Suprapubic skin (tissue), 4 donors: ENCODE measurements at places on chromosomes 5 and 9.
A peak's percentile ranks its signal among the peaks of the same experiment; 100 is the strongest.

- H3K27me3 ChIP-seq, result no peaks in the 10 kb centered on the region
- no peaks in the 10 kb centered on the region for H3K36me3 ChIP-seq
- H3K27ac ChIP-seq, result no peak overlapping the region
- H3K4me1 ChIP-seq, result no peaks in the 10 kb centered on the region
- no peak overlapping the region for H3K4me3 ChIP-seq
These were observed 196.9 kb upstream of the PUM3 start for GRCh38 chr9:3040761-3041160.

DNA sequence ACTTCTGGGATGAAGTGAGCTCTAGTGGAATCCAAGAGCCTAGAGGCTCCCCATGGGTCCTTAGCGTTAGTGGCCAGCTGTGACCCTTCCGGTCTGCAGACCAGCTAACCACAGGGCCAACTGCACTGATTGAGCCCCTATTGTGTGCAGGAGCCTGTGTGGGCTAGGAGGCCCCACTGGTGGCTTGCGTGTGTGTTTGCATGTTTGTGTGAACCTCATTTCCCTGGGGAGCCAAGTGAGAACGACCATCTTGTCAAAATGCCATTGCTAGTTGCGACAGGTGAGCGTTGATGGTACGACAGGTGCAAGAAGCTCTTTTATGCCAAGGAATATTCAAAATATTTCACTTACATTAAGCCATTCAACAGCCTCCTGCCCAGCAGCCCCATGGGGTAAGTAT lies 44.1 kb upstream of the ANKRD33B start:
- DNase-seq, result no peak
- no peaks in the 10 kb centered on the region for H3K27me3 ChIP-seq
- no peak overlapping the region for H3K27ac ChIP-seq
- no peaks in the 10 kb centered on the region for H3K36me3 ChIP-seq
- no peak overlapping the region for H3K4me3 ChIP-seq
- H3K4me1 ChIP-seq, result no peaks in the 10 kb centered on the region

- H3K27ac ChIP-seq, result no peak overlapping the region
- H3K27me3 ChIP-seq, result no peaks in the 10 kb centered on the region
- DNase-seq, result no peak
- H3K36me3 ChIP-seq, result no peaks in the 10 kb centered on the region
- no peak overlapping the region for H3K4me3 ChIP-seq
- H3K4me1 ChIP-seq, result no peaks in the 10 kb centered on the region
These were observed 93.9 kb downstream of the GCNT1 start for GRCh38 chr9:76552751-76553455.

DNA sequence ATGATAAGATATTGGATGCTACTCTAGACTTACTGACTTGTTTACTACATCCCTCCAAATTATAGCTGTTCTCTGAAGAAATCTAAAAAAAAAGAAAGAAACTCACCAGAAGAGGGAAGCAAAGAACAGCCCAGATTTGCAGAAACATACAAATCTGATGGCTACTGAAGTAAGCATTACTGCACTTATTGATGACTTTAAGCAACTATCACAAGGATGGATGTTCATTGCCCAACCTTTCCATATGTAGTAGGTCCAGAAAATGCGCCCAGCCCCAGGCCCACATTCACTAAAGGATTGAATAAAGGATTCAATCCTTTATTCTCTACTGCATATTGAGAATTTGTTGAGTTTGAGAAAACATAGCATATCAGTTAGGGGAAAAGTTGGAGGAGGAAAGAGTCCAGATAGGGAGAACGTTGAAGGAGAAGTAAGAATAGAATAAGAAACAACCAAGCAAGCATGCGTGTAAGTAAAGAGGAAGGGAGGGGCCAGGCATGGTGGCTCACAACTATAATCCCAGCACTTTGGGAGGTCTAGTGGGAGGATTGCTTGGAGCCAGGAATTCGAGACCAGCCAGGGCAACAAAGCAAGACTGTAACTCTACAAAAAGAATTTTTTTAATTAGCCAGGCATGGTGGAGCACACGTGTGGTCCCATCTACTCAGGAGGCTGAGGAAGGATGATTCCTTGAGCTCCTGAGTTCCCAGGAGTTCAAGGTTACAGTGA lies 33.8 kb upstream of the DTWD2 start:
- H3K4me3 ChIP-seq, result no peak overlapping the region
- no peak overlapping the region for H3K27ac ChIP-seq
- no peak for DNase-seq
- H3K4me1 ChIP-seq, result no peaks in the 10 kb centered on the region

DNA sequence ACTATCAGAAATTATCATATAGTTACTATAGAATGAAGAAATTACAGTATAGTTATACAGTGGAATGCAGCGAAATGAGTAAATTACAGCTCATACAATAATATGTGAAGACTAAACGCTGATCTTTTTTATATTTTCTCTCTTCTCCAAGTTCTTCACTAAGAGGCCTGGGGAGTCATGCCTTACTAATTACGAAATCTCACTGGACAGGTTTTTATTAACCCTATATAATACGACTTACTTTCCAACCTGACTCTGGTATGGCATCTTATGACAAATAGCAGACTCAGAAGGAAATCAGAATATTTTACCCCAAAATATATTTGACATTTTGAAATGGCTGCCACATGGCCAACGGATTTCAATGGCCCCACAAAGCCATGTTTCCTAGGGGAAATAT lies 9.1 kb downstream of the CARNMT1 start:
- no peak for DNase-seq
- peaks cover 23% of the 10 kb centered on the region for H3K4me1 ChIP-seq
- no peaks in the 10 kb centered on the region for H3K27me3 ChIP-seq

DNA sequence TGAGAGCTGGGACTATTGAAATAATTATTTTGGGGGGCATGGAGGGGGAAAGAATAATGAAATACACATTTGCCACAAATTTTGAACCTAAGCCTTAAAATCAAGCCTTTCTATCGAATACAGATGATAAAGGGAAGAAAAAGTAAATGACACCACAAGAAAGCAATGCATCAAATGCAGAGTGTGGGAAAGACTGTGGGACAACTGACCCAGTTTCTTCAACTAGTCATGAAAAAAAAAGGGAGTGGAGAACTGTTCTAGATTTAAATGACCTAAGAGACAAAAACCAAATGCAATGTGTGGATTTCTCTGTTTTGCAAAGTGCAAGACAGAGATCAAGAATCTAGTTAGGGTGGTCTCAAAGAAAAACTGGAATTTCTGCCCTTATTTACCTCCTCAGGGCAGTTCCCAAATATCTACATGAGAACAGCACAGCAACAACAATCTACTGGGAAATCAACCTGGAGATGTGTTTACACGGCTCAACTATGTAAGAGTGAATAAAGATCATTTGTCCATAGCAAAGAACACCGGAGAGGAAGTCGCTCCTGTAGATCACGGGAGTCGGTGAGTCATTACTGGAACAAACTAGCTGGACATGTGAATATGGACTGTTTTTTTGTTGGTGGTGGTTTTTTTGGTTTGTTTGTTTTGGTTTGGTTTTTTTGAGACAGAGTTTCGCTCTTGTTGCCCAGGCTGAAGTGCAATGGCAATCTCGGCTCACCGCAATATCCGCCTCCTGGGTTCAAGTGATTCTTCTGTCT lies 145.9 kb downstream of the DROSHA start:
- no peak overlapping the region for H3K4me3 ChIP-seq
- H3K27ac ChIP-seq, result no peak overlapping the region
- no peaks in the 10 kb centered on the region for H3K36me3 ChIP-seq
- no peaks in the 10 kb centered on the region for H3K27me3 ChIP-seq
- DNase-seq, result no peak
- no peaks in the 10 kb centered on the region for H3K4me1 ChIP-seq

DNA sequence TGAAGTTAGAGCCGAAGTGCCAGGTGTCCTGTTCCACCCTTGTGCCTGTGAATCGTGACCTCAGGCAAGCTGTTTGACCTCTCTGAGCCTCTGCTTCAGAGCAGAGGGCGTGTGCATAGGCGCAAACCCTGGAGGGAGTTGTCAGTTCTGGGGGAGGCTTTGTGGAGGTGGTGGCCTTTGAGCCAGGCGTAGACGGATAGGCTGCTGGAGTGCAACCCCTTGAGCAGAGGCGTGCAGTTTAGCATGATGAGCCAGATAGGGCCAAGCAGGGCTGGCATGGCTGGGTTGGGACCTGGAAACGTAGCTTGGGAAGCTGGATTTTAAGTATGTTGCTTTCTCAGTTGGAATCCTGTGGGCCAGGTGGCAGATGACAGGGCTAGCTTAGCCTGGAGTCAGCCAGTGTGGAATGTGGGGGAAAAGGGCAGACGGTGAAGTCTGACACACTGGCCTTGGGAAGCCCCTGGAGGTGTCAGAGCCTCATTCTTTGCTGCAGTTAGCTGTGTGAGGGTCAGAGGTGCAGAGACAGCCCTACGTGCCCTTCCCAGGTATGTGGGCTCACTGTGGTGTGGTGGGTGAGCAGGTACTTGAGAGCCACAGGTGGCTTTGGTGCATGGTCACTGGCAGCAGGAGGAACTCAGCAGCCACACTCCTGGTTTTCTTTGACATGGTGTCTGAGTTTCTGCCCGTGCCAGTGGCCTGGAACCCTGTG lies 93.4 kb downstream of the DAB2IP start:
- no peaks in the 10 kb centered on the region for H3K36me3 ChIP-seq
- H3K27me3 ChIP-seq, result no peaks in the 10 kb centered on the region
- DNase-seq, result no peak
- peak overlapping the region; percentile 46 for H3K4me3 ChIP-seq
- H3K4me1 ChIP-seq, result peaks cover 78% of the 10 kb centered on the region

- no peaks in the 10 kb centered on the region for H3K4me1 ChIP-seq
- no peak overlapping the region for H3K27ac ChIP-seq
- H3K4me3 ChIP-seq, result no peak overlapping the region
- H3K27me3 ChIP-seq, result no peaks in the 10 kb centered on the region
- H3K36me3 ChIP-seq, result no peaks in the 10 kb centered on the region
- DNase-seq, result no peak
These were observed 233.3 kb upstream of the TRIM32 start for GRCh38 chr9:116453785-116454184.

DNA sequence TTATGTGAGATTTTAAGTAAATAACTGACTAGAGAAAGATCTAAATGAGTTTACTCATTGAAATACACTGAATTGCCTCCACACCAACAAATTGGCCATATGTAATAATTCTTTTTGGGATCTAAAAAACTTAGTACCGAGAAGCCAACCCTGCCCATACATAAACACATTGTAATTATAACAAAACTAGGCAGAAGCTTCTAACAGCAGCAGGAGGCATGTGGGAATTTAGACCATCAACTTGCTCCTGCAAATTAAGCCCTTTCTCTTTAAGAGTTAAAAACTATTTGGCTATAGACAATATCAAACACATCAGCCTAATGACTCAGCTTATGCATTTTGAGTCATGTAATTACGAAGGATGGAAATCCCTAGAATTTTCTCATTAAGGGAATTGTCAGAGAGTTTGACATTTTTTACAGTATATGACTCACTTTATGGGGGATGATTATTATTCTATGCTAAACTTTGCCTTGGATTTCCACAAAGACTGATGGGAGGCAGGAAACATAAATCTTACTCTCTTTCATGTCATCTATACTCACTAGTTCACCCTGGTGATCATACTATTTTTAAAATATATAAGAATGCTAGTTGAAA lies 1.0 kb downstream of the IL7R start:
- H3K27ac ChIP-seq, result no peak overlapping the region
- peaks cover 8% of the 10 kb centered on the region for H3K4me1 ChIP-seq
- DNase-seq, result no peak
- no peaks in the 10 kb centered on the region for H3K27me3 ChIP-seq
- H3K4me3 ChIP-seq, result peak overlapping the region; percentile 8

GRCh38 chr5:109759306-109759705 lies 69.6 kb downstream of the MAN2A1 start:
- DNase-seq, result no peak
- H3K27me3 ChIP-seq, result no peaks in the 10 kb centered on the region
- H3K36me3 ChIP-seq, result peaks cover 24% of the 10 kb centered on the region
- no peak overlapping the region for H3K4me3 ChIP-seq
- H3K27ac ChIP-seq, result no peak overlapping the region
- no peaks in the 10 kb centered on the region for H3K4me1 ChIP-seq

GRCh38 chr5:91111473-91112238 lies 271.5 kb downstream of the ARRDC3 start:
- peaks cover 19% of the 10 kb centered on the region for H3K4me1 ChIP-seq
- DNase-seq, result no peak
- H3K27me3 ChIP-seq, result no peaks in the 10 kb centered on the region
- peak overlapping the region; percentile 48 for H3K27ac ChIP-seq
- H3K36me3 ChIP-seq, result no peaks in the 10 kb centered on the region

GRCh38 chr5:83527221-83527620 lies 55.7 kb downstream of the VCAN start:
- H3K36me3 ChIP-seq, result no peaks in the 10 kb centered on the region
- no peak overlapping the region for H3K27ac ChIP-seq

GRCh38 chr5:35230038-35230611 lies at the start of gene PRLR:
TSS of gene PRLR (minus strand) at chr5:35230487. CDS start at chr5:35089620, 140,867 bp downstream.
- peaks cover 30% of the 10 kb centered on the region for H3K4me1 ChIP-seq
- peaks cover 11% of the 10 kb centered on the region for H3K27me3 ChIP-seq
- peak within 1 kb of the TSS; percentile 68 for H3K4me3 ChIP-seq
- no peaks in the 10 kb centered on the region for H3K36me3 ChIP-seq
- peak within 1 kb of the TSS; percentile 78 for H3K27ac ChIP-seq

DNA sequence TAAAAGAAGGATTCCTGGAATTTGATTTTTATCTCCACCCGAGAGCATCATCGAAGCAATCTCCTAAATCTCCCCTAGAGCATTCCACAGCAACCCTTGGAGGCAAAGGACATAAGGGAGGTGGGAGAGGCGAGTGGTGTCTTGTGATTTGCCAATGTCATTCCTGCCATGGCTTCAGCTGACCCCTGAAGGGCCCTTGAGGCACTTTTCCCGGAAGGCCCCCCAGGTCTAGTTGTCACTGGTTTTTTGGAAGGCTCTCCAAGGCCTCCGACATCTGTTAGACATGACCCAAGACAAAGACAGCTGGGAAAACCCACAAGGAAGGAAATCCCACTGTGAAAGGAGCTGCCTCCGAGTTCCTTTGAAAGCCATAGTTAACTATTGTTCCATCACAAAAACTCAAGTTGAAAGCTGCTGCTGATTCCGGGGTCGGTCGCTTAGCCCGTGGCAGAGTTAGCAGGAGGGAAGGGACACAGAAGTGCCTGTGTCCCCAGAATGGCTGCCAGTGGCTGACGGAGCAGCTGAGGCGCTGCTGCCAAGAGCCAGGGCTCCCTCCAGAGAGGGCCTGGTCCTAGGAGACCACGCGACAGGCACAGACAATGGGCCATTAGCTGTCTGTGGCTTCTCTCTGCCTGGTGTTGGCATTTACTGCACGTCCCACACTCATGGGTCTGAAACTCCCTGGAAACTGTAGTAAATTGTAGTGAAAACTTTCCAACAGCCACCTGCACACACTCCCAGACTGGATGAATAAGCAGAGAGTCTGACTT lies 24.4 kb upstream of the TRIO start:
- no peak overlapping the region for H3K27ac ChIP-seq
- no peaks in the 10 kb centered on the region for H3K36me3 ChIP-seq
- no peak for DNase-seq
- no peaks in the 10 kb centered on the region for H3K4me1 ChIP-seq
- H3K4me3 ChIP-seq, result no peak overlapping the region

DNA sequence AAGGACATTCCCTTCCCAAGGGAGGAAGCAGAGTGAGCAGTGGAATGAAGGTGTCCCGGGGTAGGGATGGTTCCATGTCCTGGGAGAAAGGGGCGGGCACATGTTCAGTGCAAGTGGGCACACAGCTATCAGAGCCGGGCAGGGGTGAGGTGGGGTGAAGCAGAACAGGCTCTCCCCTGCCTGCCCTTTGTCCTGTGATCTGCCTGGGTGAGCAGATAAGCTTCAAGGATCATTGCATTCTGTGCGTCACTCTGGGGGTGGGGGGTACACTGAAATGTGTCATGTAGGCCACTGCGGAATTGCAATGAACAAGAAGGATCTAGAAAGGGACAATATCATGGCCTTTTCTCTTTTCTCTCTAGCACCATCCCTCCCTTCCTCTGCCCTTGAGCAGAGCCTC lies 61.7 kb upstream of the SHB start:
- peaks cover 9% of the 10 kb centered on the region for H3K4me1 ChIP-seq
- no peak overlapping the region for H3K27ac ChIP-seq
- peaks cover 5% of the 10 kb centered on the region for H3K27me3 ChIP-seq
